Esophagus squamous epithelium (tissue), 5 donors: ENCODE measurements at places on chromosomes 11 and 22.

- DNase-seq, result no peak
Measured at GRCh38 chr11:2585566-2586086, 114.2 kb downstream of the KCNQ1OT1 start.

- no peak for DNase-seq
Measured at GRCh38 chr11:76228875-76229149, 22.5 kb upstream of the WNT11 start.

DNA sequence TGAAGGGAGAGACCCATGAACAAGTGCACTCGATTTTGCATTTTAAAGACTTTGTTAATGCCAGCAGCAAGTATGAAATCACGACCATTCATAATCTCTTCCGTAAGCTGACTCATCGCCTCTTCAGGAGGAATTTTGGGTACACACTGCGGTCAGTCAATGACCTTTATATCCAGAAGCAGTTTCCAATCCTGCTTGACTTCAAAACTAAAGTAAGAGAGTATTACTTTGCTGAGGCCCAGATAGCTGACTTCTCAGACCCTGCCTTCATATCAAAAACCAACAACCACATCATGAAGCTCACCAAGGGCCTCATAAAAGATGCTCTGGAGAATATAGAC is 5.9 kb downstream of the SERPIND1 start:
- DNase-seq, result no peak

- no peak for DNase-seq
Measured at GRCh38 chr11:61416941-61417340, 12.8 kb downstream of the CPSF7 start.

GRCh38 chr11:12094872-12095800 is 15.3 kb upstream of the MICAL2 start:
- no peak for DNase-seq

- no peak for DNase-seq
Measured at GRCh38 chr22:49691256-49691655, 136.4 kb downstream of the BRD1 start.

- DNase-seq, result no peak
Measured at GRCh38 chr11:119480380-119481020, 57.5 kb upstream of the THY1 start.

DNA sequence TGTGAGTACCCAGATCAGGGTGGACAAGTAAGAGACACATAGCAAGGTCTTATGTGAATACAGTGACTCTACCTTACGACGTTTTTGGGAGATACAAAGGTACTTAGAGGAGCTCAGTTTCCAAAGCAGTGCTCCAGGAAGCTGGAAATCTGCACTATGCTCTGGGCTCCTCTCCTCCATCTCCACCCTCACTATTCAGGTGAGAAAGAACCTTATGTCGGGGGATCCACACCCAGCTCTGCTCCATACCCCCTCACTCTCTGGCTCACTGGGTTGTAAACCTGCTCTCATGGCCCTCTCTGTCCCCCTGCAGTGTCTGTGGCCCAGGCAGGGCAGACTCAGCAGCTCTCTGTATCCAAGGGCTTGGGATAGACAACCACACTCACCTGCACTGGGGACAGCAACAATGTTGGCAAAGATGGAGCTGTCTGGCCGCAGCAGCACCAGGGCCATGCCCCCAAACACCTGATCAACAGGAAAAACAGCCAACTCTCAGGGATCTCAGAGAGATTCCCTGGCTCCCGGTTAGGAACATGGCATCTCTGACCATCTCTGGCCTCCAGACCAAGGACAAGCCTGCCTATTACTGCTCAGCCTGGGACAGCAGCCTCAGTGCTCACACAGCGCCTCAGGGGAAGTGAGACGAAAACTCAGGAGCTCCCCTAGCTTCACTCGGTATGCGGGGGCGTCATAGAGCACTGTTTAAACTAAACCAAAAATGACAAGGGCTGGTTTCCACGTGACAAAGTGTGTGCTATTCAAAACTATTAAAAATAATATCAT is 60.9 kb upstream of the TOP3B start:
- DNase-seq, result no peak

DNA sequence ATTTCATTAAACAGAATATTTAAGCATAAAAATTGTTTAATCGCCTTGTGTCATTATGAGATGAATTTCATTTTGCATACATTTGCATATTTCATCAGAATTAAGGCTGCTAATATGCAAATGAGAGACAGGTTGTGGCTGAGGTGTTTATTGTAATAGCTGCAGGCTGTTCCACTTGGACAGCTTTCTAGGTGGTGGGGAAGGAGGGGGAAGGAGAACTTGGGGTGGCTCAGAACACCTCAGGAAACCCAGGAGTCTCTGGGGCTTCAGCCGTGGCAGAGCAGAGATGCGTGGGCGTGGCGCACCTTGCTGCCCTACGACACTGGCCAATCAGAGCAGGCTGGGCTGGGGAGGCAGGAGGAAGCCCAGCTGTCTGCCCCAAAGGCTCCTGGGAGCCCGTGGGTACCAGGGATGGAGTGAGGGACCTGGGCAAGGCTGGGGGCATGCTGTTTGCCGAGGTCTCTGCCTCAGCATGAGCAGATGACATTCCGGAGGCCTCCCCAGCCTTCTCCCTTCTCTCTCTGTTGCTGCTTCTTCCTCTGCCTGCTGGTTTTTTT is 542.9 kb downstream of the MN1 start:
- DNase-seq, result no peak

DNA sequence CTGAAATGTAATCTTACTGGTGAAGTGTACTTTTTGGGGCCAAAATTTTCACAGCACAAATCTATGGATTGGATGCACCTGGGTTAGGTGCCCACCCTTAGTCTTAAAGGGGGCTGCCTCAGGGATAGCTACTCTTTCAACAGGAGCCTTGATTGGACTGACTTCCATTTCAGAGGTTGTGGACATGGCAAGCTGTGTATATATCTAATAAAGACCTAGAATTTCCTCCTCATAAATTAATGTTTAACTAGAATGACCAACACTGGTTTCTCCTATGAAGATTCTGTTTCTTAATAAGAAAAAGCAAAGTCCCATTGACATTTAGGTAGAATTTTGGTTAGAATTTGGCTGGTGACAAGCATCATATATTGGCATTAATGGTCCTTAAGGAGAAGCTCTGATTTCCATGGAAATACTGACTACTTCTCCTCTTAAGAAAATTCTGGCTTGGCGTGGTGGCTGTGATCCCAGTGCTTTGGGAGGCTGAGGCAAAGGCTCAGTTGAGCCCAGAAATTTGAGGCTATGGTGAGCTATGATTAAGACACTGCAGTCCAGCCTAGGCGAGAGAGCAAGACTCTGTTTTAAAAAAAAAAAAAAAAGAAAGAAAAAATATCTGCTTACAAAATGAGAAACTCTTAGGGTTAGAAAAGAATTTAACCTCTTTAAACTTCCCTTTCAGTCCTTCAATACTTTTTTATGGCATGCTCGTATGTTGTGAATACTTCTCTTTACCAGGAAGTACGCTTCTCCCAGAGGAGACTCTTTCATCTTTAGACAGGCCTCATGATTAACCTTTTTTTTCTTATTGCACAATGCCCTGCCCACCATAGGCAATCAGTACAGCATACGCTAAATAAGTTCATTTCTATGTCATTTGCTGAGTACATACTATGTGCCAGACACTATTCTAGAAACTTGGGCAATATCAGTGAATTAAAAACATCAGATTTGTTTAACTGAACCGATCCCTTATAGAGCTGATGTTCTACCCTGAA is 77.2 kb downstream of the PRR5L start:
- no peak for DNase-seq

GRCh38 chr11:17831883-17832282 is 97.3 kb downstream of the KCNC1 start:
- no peak for DNase-seq

DNA sequence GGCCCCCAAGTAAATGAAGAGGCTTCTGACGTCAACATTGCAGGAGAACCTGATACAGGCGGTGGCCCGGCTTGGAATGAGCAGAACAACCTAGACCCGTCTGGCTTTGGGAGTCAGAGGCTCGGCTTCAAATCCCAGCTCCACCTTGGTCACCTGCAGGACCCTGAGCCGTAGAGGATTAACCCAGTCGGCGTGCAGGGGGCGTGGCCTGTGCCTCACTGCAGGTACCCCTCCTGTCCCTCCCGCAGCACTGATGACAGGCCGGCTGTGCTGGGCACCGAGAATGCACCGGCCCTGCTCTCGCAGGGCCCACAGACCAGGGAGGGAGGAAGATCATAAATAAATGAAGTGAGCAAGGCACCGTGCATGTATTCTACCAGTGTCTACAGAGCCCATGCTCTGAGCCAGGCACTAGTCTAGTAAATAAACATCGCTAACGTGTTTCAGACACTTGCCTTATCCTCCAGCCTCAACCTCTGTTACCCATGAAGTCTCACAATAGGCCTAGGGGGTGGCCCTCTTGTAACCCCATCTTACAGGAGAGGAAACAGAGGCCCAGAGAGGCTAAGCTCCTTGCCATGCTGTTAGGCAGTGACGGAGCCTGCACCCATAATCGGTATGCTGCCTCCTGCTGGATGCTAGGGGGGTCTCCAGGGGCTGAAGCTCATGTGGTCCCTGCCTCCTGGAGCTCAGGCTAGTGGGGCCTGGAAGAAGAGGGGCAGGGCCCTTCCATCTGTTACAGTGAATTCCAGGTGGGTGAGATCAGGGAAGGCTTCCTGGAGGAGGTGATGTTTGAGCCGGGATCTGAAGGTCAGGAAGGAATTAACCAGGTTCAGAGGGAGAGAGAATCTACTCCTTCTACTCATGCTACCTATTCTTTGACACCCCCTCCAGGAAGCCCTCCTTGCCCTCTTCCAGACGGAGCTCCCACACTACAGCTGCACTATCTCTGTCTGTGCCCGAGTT is 53.4 kb downstream of the RTL6 start:
- no peak for DNase-seq

DNA sequence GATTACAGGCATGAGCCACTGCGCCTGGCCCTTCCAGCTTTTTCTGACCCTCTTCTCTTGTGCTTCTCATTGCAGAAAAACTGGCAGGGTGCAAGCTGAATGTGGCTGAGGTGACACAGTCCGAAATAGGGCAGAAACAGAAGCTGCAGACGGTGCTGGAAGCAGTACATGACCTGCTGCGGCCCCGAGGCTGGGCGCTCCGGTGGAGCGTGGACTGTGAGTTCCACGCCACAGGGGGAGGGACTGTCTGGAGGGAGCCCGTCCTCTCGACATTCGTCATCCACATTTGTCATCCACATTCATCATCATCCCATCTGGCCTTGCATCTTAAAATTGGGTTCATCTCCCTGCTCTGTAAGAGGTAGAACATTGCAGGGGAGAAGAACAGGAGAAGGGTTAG is 49.3 kb upstream of the PARVG start:
- no peak for DNase-seq

DNA sequence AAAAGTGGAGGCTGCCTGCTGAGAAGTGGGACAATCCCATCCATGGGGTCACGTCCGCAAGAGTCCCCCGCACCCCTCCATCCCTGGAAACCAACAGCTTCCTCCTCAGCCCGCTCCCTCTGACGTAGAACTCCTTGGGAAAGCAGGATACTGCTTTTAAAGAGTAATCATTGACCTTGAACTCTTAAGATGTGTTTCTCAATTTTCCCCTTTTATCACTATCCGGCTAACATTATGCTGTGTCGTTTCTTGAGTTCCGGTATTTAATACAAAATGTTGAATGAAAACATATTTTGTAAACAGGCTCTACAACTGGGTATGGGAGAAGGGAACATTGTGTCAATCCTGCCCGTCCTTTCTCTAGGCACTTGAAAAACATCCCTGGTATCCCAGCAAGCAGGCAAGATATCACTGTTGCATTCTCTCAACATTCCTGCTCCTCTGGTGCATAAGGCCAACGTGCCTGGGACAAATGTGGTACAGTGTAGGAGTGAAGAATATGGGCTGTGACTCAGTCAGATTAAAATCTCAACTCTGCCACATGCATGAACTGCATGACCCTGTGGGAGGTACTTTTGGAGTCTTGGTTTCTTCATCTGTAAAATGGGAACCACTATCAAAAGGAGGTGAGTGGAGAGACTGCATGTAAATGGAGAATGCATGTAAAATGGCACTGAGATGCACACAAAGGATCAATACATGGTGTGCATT is 52.8 kb downstream of the WT1 start:
- DNase-seq, result no peak

- no peak for DNase-seq
Measured at GRCh38 chr11:10973416-10973815, 115.6 kb upstream of the ZBED5 start.

- no peak for DNase-seq
Measured at GRCh38 chr22:50479721-50480120, 1.6 kb upstream of the ADM2 start.

DNA sequence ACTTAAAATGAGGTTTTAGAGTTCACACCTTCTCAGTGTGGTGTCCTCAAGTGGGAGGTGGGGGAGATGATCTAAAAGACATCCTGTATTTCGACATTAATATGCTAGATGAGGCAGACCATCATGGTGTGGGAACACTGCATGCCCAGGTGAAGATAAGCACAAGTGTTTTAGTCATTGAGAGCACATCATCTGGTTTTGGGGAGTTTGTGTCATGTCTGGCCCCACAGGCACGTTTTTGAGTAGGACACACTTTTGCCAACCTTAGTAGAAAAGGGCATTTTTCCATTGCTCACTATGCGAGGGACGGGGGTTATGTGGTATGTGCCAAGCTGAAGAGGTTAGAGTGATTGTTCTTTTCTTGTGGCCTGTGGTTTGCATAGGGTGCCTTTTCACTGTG is 189.3 kb downstream of the DBX1 start:
- no peak for DNase-seq

DNA sequence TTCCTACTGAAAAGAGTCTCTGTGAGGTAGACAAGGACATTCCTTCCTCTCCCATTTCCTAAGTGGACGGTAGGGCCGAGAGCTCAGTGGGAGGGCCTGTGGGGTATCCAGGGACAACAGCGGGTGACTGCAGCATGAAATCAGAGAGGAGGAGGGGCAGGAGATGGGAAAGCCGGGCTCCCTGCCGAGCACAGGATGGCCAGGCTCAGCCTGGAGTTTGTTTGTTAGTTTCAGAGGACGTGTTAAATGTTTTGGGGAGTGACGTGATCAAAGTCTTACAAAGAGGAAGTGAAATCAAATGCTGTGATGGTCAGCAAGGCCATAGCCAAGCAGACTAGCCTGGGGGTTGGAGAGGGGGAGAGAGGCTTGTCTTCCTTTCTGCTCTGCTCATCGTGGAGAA is 152.7 kb downstream of the ADAMTS15 start:
- no peak for DNase-seq

DNA sequence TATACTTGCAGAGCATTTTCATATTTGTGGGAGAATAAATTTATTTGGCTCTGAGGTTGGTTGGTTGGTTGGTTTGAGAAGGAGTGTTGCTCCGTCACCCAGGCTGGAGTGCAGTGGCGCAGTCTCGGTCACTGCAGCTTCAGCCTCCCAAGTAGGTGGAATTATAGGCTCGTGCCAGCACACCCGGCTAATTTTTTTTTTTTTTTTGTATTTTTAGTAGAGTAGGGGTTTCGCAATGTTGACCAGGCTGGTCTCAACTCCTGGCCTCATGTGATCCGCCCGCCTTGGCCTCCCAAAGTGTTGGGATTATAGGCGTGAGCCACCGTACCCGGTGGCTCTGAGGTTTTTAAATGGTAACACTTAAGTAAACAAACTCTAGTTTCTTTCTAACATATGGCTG is 161.1 kb downstream of the TEAD1 start:
- DNase-seq, result no peak
